ENCODE measurements at places on chromosomes 1 and 21.

GRCh38 chr1:151568626-151569088 is 28.5 kb downstream of the TUFT1 start:
- peak; percentile 29 for DNase-seq

GRCh38 chr1:5375481-5375880 is 616.7 kb downstream of the NPHP4 start:
- no peak for DNase-seq

- DNase-seq = peak; percentile 30
Observed at GRCh38 chr1:46533179-46533864, 18.1 kb downstream of the KNCN start.

GRCh38 chr1:173426057-173426456 is 51.1 kb upstream of the PRDX6 start:
- DNase-seq = no peak

GRCh38 chr21:44450402-44450801 is 4.9 kb upstream of the LRRC3 start:
- DNase-seq = no peak

DNA sequence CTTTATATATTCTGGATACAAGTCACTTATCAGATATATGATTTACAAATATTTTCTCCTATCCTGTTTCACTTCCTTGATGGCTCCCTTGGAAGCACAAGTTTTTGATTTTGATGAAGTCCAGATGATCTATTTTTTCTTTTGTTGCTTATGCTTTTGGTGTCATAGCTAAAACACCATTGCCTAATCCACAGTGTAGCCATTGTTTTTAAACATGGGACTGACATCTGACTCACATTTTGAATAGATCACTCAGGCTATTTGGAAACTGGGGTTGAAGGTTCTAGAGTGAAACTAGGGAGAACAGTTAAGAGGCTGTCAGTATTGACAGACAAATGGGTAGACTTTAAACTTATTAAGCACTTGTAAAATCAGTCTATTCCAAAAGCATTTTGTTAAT is 16.6 kb downstream of the AK4 start:
- no peak for DNase-seq

GRCh38 chr1:201766131-201766866 is 62.7 kb upstream of the IPO9 start:
- DNase-seq = no peak

- DNase-seq = no peak
Observed at GRCh38 chr1:214067853-214068703, 80.3 kb downstream of the PROX1 start.

- DNase-seq = peak; percentile 42
Observed at GRCh38 chr21:44304877-44305293, 5.0 kb downstream of the PFKL start.

DNA sequence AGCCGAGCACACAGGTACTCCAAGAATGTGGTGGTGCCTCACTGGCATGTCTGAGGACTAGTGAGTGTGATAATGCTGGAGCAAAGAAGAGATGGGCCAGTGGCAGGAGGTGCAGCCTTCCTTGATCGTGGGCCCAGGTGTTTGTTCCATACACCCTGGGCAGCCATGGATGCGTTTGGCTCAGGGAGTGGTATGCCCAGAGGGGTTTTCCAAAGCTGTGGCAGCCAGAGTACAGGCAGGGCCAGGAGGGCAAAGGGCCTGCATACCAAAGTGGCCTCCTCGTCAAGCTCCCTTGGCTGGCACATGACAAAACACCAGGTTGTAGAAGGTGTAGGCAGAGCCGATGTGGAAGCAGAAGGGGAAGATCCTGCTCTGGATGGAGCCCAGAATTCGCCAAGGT is 19.0 kb downstream of the PARS2 start:
- DNase-seq = no peak

- no peak for DNase-seq
Observed at GRCh38 chr1:53061859-53062707, at the start of gene PODN. PODN (plus strand) TSS chr1:53062213; CDS start chr1:53069856, 7,643 bp downstream.

DNA sequence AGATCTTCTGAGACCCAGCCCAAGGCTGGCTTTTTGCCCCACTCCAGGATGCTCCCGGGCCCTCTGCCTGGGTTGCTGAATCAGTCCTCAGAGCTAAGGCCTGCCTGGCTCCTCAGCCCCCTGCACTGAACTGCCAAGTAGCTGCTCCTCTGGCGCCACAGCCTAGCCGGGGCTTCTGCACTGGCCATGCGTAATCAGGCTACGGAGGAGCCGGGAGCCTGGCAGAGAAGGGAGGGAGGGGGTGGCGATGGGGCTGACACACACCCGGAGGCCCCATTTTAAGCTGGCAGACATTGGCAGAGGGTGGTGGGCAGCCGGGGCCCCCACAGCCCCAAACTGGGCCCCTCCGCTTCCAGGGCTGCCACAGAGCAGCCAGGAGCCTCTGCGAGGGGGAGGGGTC is 38.7 kb downstream of the ALPL start:
- DNase-seq = no peak

DNA sequence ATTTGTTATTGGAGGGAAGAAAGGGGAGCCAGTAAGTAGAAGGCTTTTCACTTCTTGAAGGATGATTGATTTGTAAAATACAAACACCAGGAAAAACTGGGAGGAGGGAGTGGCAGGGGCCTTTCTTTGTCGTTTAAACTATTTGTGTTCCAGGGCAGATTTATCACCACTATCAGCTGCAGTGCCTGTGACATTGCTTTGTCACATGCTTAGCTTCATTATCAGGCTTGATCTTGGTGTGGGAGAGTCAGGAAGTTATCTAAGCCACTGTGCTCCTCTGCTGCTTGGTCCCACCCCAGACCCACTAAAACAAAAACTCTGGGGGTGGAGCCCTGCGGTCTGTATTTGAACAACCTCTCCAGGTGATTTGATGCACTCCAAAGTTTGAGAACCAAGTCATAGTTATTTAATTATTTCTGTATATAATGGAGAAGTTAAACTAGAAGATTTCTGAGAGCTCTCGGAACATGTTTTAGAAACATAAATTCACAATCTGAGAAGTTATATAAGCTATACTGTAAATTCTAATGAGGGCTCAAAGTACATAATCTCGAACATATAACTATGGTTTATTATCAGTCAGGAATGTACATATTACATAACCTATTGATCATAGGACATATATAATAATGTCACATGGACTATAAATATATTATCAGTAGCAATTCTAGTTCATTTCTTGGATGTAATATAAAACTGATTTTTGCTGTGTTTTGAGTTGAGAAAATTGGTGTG is 87.9 kb downstream of the CDC14A start:
- no peak for DNase-seq

- DNase-seq = peak; percentile 76
Observed at GRCh38 chr1:183778568-183779433, 26.1 kb upstream of the RGL1 start.

DNA sequence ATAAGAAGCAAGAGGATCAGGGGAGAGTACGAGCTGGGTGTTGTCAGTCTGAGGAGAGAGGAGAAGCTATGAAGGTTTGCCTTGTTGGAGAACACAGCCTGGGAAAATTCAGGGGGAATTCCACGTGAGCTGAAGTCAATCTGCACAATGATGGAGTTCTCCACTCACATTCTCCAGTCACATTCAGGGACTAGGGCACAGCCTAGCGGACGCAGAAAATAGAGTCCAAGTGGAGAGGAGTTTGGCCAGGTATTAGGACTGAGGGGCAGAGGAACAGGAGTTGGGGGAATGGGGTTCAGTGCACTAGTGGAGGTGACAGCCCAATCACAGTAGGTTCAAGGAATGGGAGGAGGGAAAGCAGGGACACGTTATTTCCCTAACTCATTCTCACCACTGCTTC is 124.0 kb downstream of the KCNH1 start:
- DNase-seq = no peak

DNA sequence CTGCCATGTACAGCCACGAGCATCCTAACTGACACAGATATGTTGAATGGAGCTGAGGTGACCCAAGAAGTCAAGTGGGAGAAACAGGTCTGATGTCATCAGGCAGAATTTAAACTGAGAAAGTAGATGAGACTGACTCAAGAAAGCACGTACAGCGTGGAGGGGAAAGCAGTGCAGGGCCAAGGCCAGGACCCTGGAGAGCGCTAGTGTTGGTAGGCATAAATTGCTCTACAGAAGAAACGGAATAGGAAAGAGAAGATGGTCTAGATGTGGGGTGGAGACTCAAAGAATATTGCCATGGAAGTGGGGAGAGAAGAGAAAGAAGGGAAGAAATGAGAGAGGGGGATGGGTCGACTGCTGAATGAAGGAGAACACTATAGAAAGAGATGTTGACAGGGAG is 45.3 kb upstream of the GJB5 start:
- DNase-seq = no peak

DNA sequence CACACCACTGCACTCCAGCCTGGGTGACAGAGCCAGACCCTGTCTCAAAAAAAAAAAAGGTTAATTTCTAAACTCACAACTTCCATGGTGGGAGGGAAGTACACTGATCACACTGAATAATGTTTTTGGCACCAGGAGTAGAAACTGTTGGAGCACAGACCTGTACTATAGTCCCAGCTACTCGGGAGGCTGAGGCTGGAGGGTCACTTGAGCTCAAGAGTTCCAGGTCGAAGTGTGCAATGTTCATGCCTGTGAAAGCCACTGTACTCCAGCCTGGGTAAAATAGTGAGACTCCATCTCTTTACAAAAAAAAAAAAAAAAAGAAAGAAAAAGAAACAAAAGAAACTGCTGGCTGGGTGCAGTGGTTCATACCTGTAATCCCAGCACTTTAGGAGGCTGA is 35.3 kb downstream of the TMEM50B start:
- no peak for DNase-seq

DNA sequence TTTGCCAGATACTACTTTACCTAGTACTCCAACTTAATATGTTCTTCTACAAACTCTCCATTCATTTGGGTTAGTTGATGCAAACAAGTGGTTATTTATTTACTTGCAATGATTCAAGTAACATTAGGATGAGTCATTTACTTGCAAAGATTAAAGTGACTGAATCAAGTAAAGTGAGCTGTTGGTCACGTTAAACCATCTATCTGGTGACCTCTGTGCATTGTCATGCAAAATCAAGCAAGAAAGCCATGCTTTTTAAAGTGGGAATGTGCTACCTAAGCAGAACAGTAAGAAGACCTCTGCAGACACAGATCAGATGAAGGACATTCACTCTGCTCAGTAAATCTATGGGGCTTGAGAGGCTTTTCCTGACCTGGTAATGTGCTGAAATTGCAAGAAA is 254.7 kb downstream of the LRRIQ3 start:
- no peak for DNase-seq

- DNase-seq = no peak
Observed at GRCh38 chr1:56569661-56570060, 9.7 kb downstream of the PLPP3 start.

DNA sequence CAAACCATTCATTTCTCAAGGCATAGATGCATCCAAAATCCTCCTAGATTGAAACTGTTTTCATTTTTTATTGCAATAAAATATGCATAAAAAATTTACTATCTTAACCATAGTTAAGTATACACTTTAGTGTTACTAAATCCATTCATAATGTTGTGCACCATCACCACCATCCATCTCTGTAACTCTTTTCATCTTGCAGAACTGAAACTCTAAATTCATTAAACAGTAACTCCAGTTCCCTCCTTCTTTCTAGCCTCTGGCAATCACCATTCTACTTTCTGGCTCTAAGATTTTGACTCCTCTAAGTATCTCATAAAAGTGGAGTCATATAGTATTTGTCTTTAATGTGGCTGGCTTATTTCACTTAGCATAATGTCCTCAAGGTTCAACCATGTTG is 236.8 kb downstream of the SMYD3 start:
- DNase-seq = no peak

DNA sequence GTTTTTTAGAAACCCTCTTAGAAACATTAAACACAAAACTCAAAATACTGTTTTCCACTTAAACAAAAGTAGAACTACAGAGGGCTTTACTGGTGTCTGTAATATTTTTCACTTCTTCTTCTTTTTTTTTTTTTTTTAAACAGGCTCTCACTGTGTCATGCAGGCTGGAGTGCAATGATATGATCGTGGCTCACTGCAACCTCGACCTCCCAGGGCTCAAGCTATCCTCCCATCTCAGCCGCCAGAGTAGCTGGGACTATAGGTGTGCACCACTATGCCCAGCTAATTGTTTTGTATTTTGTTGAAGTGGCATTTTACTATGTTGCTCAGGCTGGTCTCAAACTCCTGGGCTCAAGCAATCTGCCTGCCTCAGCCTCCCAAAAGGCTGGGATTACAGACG is 194.8 kb downstream of the DAB1 start:
- no peak for DNase-seq

DNA sequence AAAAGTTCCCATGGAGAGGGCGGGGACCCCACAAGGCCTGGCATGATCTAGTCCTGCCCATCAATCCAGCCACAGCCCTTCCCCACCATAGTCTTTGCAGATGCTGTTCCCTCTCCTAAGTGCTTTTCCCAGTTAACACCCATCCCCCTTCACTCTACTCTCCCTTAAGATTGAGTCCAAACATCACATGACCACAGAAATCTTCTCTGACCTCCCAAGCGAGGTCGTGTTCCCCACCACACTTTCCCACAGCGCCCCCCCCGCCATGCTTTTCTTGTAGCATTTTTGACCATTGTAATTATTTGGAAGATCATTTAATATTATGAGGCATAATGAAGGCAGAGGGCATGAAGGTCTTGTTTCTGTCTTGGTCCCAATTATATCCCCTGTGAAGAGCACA is 4.3 kb upstream of the HSPG2 start:
- no peak for DNase-seq

DNA sequence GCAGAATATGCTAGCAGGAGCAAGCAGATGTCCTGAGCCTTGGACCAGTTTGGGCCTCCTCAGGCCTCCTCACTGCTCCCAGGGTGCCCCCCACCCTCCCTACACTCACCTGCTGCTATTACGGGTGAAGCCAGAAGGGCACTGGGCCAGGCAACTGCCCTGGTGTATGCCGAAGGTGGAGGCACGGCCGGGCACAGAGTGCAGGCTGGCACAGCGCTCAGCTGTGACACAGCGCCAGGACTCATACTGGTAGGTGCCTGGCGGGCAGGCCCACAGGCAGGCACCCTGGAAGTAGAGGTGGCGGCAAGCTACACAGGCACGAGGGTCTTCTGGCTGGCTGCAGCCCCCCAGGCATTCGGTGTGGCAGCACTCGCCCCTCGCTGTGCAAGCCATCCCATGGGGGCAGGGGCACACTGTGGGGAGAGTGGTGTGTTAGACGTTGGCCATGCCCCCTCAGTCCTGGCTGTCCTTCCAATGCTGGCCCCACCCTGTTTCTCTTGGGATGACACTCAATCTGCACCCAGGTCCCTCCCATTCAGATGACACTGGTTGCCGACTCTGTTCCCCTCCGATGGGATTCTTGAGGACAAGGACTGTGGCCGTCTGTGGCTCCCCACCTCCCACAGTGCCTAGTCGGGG is 7.0 kb downstream of the INSRR start:
- peak; percentile 48 for DNase-seq

- DNase-seq = no peak
Observed at GRCh38 chr1:88088481-88088880, 595.6 kb upstream of the PKN2 start.

All from cerebellar cortex (tissue), 1 donor.